CD4-positive, alpha-beta T cell treated with Interleukin-15 for 1 hour (primary cell): ENCODE measurements at places on chromosomes 1 and 21.

GRCh38 chr1:205351984-205352713, 4.6 kb downstream of the KLHDC8A start:
- DNase-seq: no peak

GRCh38 chr1:17460219-17460618, 20.7 kb upstream of the RCC2 start:
- no peak for DNase-seq

GRCh38 chr1:17579951-17580939, 40.7 kb downstream of the ARHGEF10L start:
- DNase-seq: no peak

- no peak for DNase-seq
Observed at GRCh38 chr1:33886496-33886895, 22.6 kb downstream of the HMGB4 start.

DNA sequence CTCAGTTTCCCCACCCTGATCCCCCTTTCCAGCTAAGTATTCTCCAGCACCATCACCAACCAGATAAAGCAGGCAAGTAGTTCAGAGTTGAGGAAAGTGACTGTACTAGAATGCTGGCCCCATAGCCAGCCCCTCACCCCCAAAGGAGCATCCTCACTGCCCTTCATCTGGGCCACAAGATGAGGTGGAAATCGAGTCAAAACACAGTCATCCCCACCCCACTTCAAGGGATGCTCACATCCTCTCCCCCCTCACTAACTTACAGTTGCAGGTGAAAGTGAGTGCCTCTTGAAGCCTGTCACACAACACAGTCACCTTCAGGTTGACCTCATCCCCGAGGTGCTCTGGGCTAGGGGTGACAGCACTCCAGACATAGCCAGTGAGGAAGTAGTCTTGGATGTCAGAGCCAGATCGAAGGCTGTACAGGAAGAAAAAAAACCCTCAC, 30.4 kb downstream of the PIK3C2B start:
- DNase-seq: no peak

DNA sequence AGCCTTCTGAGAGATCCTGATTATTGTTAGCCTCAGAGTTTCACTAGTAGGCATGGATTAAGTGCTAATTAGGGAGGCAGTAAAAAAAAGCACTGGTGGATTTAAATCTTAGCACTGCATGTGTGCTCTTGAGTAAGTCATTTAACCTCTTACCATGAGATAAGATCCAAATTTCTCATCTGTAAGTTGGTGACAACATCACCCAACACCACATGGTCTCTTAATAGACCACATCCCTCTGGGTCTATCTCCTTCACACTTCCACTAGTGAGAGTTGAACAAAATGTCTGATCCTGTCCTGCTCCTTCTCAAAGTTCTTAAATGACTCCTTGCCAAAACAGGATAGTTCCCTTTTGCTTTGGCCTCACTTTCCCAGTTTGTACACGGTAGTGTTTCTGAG, 29.5 kb upstream of the DMRTA2 start:
- no peak for DNase-seq

DNA sequence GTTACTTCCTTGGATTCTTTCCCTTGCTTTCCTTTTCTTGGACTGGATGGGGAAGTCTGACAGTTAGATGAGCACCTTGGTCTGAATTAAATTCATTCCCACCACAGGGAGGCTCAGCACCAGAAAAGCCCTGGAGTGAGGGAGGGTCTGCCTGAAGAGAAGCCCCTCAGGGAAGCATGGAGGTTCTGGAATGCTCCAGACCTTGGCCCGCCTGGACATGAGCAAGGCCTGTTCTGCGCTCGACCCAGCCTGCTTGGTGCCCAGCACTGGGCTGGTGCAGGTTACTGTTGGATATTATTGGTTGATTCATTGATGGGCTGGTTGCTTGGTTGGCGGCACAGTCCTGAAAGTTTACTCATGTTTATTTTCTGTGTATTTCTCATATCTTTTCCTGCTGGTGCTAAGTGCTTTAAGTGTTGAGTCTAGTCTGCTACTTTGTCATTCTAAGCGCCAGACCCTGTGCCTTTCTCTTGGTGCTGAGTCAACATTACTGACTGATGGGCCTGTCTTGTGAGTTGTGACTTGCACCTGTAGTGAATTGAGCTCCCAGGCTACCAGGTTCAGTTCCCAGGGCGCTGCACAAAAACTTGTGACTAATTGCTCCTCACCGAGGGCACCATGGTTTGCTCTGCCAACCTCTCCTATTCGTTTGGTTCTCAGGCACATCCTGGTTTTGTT, 538.5 kb downstream of the KIF26B start:
- no peak for DNase-seq

DNA sequence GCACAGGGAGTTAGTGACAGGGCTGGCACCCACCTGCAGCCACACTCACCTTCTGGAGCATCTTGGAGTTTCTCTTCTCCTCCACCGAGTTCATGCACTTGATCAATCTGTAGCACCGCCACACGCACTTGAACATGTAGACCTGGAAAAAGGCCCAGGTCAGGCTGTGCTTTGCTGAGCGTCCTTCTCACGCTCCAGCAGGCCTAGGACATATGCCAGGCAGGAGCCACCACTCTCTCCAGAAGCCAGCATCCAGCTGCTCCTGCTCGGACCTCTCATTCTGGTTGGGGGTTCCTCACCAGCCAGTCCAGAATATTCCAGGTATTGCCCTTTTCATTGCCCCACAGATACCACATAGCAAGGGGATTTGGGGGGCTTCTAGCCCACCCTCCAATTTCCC, 11.7 kb upstream of the MATN1 start:
- no peak for DNase-seq

GRCh38 chr1:60540141-60540540, 466.6 kb upstream of the C1orf87 start:
- DNase-seq: no peak
